Activated T-cell treated with anti-CD3 and anti-CD28 coated beads for 24 hours (primary cell): ENCODE measurements at places on chromosomes 5 and 9.

- no peak for DNase-seq
Measured at GRCh38 chr9:135002336-135002735, 84.6 kb upstream of the FCN1 start.

- no peak for DNase-seq
Measured at GRCh38 chr5:124337996-124338395, 408.4 kb downstream of the ZNF608 start.

GRCh38 chr5:61333321-61333953 lies 1.4 kb downstream of the ZSWIM6 start:
- no peak for DNase-seq

GRCh38 chr9:96135076-96135752 lies 166.8 kb downstream of the HSD17B3 start:
- DNase-seq: no peak

GRCh38 chr9:133622555-133622954 lies 13.4 kb upstream of the FAM163B start:
- no peak for DNase-seq

- no peak for DNase-seq
Measured at GRCh38 chr5:89399548-89399947, 516.6 kb upstream of the MEF2C start.

GRCh38 chr5:122523776-122524175 lies 211.7 kb downstream of the SNCAIP start:
- no peak for DNase-seq

DNA sequence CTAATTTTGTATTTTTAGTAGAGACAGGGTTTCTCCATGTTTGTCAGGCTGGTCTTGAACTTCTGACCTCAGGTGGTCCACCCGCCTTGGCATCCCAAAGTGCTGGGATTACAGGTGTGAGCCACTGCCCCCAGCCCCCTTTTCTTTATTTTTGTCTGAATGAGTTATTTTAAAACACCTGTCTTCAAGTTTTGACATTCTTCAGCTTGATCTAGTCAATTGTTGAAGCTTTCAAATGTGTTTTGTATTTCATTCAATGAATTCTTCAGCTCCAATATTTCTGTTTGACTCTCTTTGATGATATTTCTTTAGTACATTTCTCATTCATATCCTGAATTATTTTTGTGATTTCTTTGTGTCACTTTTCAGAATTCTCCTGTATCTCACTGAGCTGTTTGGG lies 486.2 kb downstream of the DMAC1 start:
- no peak for DNase-seq

DNA sequence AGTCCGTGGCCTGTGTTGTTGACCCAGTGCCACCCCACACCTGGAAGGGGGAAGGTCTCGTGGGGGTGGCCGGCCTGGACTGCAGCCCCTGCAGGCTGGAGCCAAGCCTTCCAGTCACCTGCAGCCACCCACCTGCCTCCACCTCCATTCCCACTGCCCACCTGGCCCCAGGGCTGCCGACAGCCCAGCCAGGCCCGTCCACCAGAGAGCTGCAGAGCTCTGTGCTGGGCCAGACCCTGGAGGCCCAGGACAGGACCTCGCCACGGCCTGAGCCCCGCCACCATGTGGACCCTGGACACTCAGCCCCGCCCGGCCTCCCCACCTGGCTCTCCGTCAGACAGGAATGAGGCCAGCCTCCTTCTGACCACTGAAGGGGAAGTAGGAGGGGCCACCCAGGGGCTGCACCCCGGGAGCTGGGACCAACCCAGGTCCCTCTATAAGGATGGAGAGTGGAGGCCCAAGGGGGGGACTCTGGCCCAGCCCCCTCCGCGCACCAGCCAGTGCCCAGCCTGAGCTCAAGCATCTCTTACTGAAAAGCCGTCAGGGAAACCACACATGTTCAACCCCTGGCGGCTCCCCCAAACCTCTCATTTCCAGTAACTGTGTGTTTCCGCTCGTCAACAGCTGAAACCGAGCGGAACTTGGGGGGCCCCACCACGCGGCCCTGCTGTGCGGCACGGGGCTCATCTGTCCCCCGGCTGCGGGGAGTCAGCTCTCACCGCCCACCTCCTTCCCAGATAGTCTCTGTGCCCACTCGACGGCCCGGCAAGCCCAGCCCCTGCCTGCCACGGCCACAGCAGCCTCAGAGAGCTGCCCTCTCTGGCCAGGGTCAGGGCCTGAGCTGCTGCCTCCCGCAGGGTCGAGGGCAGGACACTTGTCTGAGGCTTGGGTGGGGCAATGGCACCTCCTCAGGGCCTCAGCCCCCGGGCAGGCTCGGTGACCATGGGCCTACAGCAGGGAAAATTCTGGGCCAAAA lies 12.8 kb downstream of the NOTCH1 start:
- DNase-seq: peak; percentile 65

DNA sequence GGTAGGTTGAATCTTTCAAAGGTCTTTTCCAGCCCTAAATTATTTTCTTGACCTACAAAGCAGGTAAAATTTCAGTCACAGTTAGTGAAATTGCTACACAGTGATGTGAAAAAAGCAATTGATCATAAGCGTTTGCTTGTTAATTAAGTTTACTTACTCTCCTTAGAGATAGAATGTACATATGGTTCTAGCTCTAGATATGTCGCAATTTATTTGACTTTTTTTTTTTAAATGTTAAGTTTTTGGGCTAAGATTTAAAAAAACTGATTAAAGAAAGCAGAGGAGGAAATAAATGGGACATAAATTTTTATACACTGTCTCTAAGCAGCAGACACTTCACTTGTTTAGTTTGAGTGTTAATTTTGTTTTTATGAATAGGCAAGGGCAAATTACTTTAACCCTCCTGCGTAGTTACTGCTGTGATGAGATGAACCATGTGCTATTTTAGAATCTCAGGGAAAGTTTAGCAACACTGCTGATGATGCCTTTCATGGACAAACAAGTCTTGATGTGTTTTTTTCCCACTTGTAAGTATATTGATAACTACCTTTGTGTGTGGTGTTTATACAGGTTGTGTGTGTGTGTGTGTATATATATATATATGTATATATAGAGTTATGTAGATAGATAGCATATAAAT lies 38.3 kb upstream of the FAM120AOS start:
- no peak for DNase-seq

GRCh38 chr9:33130961-33131789 lies 36.0 kb downstream of the B4GALT1 start:
- DNase-seq: no peak

- DNase-seq: no peak
Measured at GRCh38 chr5:139131921-139132432, 66.2 kb downstream of the SIL1 start.

DNA sequence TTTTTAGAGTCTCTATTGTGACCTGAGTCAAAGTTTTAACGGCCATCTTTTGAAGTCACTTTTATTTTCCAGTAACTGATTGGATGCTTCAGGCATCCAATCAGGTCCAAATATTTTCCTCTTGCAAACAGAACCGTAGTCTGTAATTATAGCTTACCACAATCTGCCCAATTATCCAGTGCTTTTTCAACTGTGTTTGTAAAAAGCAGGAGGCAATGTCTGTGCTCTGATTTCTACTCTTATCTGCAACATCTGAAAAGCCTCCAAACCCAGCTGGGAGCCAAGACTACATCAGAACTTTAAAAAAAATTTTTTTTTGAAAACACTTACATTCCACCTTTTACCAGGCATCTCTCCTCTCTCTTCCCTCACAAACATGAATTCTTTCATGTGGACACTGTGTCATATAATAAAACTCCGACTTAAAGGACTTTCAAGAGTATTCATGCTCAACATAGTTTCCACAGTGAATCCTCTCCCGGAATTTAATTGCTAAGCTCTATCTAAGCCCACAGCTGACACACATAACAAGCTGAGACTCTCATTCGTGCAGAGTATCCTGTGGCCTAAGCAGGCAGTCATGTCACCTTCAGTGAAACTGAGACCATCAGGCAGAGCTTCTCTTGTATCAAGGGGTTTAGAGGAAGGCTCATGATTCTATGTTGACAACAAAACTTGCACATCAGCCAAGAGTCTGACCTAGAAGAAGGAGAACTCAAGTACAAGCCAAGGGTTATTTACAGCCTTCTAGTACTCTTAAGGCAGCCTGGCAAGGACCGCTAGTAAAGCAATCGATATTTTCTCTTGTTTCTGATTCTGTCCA lies 272.7 kb downstream of the TLE1 start:
- DNase-seq: no peak

DNA sequence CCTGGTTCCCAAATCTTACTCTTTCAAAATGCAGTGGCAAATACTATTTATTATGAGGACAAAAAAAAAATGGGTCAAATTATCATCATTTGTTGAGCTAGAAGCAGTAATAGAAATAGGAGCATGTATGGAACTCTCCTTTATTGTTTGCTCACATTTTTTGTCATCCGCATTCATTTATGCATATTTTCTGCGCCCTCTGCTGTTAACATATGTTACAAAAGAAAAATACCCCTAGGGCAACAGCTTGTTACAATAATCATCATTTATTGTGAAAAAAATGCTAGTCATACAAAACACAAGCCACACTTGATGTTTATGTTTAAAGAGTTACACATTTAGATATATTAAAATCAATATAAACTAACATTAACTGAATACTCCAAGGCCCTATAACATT lies 328.2 kb downstream of the TUSC1 start:
- DNase-seq: no peak

DNA sequence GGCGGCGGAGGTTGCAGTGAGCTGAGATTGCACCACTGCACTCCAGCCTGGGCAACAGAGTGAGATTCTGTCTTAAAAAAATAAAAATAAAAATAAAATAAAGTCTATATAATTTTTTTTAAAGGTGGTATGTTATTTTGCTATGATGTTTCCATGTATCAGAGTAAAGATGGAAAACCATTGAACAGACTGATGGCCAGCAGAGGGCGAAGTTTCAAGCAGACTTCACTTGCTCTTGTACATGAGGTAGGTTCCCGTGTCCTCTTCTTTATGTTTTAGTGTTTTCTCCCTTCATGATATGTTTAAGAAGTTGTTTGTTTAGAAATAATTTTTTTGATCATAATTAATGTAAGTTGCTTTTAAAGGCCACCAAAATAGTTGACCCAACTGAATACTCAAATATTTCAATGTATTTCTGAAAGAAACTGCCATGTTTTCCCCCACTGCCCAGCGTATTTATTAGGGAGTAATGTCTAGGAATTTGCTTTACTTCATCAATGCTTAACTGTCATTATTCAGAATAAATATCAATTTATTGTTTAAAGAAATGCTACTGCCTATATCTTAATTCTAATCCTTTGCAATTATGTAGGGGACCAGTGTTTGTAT lies 146.4 kb downstream of the HACD4 start:
- DNase-seq: peak; percentile 38

DNA sequence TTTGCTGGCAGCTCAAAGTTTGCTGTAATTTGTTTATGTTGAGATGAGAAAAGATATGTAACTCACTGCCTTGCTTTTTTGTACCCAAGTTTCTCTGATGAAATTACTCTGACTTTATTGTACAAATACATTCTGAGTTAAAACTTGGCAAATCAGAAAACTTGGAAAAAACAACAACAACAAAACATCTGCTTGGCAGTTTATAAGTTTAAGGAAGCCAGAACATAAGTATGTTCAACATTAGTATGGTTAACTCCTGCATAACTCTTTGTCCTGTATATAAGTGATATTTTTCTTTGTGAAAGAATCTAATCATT lies 233.1 kb downstream of the MAST4 start:
- no peak for DNase-seq

DNA sequence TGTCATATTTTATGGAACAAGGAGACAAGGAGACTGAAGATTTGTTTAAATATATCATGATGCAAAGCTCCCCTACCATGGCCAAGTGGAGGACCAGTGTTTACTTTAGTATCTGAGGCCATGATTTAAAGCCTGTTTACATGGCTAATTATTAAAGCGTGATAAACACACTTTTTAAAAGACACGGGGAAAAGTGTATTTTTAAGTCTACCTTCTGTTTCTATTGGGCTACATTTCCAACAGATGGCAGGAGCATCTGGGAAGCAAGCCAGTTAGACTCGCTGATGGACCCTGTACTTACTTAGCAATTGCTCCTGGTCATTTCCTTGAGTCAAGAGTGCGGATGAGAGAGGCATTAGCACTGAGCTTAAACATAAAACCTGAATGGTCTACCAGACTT lies 480.3 kb upstream of the SEMA6A start:
- DNase-seq: no peak

DNA sequence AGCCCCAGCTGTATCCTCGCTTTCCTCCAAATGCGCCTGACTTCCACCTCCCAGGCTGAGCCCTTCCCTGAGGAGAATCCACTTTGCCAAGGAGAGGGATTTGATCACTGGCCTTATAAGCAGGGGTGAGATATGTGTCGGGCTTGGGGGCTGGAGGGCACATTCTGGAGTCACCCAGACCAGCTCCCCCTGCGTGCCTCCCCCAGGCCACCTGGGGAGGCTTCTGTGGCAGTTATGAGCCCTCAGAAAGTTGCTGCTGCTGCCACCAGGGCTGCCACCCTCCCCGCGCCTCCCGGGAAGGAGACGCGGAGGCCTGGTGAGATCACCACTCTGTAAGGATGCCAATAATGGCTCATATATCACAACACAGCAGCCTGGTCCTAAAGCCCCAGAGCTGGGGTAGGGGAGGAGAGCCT lies 211.5 kb downstream of the PAPPA start:
- DNase-seq: no peak

DNA sequence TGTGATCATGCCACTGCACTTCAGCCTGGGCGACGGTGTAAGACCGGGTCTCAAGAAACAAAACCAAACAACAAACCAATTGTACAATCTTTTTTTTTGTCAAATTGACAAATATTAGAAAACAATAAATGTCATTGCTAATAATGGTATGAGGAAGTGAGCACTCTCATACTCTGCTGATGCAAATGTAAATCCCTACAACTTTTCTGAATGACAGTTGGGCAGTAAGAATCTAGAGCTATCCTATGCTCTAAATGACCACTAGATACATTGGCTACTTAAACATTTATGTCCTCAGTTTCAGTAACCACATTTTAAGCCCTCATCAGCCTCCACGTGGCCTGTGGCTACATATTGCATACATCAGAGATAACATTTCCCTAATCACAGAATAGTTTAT lies 256.2 kb downstream of the FER start:
- no peak for DNase-seq

GRCh38 chr9:96721731-96722429 lies 56.0 kb downstream of the ZNF510 start:
- no peak for DNase-seq
